ENCODE measurements at places on chromosomes 5 and 9.

GRCh38 chr5:33688526-33688925 lies 203.3 kb downstream of the ADAMTS12 start:
- no peak for DNase-seq

DNA sequence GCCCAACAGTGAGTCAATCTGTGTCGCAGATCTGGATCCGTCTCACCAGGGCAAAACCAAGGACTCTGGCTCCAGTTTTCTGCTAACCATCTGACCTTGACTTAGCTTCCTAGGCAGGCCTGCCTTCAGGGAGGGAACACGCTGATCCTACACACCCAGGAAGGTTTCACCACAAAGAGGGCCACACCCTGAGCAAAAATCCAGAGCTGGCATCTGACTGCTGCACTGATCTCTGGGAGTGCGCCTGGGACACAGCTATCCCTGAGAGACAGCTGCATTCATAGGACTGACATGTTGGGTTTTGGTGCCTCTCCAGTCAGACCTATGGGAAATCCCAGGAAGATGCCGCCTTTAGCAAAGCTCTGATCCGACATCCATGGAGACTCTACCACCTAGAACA lies 47.5 kb downstream of the CDK5RAP2 start:
- no peak for DNase-seq

GRCh38 chr5:10860645-10861422 lies 99.8 kb upstream of the DAP start:
- no peak for DNase-seq

GRCh38 chr5:176955895-176956294 lies 50.7 kb downstream of the UIMC1 start:
- DNase-seq: no peak

DNA sequence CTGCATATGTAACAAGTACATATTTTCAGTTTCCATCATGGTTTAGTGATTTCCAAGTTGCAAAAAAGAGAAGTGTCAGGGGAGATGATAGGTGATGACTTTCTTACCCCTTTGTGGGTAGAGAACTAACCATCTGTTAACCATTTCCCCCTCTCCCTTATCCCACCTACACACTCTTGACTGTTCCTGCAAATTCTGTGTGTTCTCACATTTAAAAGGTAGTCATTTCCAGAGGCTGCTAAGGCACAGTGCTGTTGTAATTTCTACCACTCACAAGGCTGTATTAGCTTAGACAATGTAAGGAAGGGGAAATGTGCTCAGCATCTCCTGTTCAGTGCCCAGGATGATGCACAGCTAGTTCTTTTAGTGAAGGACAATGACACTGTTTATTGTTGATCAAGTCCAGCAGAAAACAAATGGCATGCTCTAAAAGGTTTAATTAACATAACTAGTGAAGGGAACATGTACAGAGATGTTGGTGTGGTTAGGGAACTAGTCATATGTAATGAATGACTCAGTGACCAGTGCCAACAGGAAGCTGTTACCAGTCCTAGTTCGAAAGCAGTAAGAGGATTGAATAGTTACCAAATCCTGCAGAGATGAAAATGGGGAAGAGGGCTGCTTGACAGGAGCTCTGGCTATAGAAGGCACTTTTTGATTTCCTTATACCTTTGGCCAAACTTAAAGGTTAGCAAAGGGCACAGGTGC lies 165.1 kb downstream of the PLK2 start:
- DNase-seq: no peak

DNA sequence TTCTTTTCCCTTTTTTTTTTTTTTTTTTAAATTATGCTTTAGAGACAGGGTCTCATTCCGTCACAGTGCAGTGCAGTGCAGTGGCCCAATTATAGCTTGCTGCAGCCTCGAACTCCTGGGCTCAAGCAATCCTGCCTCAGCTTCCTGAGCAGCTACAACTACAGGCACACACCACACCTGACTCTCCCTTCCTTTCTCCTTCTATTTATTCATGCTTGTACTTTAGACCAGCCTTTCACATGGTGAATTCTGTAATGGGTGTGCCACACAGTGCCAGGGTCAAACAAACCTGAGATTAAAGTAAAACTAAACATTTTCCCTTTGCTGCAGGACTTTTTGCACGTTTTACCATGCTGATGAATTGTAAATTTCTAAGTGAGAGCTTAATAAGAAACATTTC lies 8.0 kb downstream of the SH3RF2 start:
- no peak for DNase-seq

GRCh38 chr5:118185018-118185417 lies 803.3 kb downstream of the DTWD2 start:
- no peak for DNase-seq

DNA sequence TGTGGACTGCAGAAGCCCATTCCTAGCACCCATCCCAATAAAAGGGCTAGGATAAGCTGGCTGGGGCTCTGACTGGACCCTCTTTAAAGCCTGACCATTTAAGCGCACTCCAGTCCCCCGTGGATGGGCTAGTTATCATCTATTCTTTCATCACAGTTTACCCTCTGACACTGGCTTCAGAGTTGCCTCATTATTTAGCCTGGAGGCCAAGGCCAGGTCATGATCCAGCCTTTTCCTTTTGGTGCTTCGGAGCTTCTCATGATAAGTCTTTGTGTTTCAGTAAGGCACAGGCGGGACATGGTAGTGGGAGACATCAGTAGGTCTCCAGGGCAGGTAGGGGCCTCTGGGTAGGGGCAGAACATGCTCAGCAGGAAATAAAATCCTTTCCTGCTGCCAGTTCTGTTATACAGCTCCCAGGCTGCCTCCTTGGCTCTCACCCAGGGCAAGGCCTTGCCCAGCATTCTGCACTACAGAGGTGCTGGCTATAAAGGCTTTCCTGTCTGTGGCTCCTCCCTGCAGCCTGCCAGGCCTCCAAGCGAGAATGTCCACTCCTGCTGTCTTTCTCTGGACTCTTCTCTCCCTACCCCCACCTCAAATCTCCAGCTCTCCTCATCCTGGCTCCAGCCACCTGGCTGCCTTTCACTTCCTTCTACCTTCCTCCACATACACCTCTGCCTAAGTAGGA lies 128.8 kb downstream of the FSTL4 start:
- DNase-seq: no peak

GRCh38 chr9:34163434-34163833 lies 15.4 kb upstream of the UBAP1 start:
- no peak for DNase-seq

DNA sequence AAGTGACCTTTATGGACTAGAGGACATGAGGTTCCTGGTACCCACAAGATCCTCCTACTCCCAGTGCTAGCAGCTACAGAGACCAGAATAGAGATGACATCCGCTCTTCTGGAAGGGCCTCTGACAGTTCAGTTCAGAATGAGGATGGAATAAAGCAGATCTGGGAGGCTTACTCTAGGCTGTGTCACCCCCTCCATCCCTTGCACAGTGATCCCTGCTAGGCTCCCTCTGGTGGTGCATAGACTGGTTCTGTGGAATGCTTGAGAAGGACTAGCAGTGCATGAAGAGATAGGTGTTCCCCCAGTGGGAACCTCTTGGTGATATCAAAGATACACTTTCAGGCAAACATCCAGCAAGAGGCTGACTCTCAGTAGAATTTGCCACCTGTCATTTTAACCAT lies 83.0 kb downstream of the NPR3 start:
- no peak for DNase-seq

GRCh38 chr9:12185856-12186255 lies 507.3 kb upstream of the TYRP1 start:
- no peak for DNase-seq

GRCh38 chr9:111294691-111295451 lies 35.2 kb downstream of the OR2K2 start:
- no peak for DNase-seq

GRCh38 chr5:168479166-168479565 lies 7.1 kb upstream of the RARS1 start:
- no peak for DNase-seq

GRCh38 chr9:93012963-93013855 lies 45.3 kb upstream of the SUSD3 start:
- DNase-seq: no peak

GRCh38 chr5:171984748-171985419 lies 21.6 kb downstream of the FBXW11 start:
- DNase-seq: no peak

Data from T-cell (primary cell).